Cerebellar cortex (tissue), 1 donor: ENCODE measurements at places on chromosomes 5 and 9.

DNA sequence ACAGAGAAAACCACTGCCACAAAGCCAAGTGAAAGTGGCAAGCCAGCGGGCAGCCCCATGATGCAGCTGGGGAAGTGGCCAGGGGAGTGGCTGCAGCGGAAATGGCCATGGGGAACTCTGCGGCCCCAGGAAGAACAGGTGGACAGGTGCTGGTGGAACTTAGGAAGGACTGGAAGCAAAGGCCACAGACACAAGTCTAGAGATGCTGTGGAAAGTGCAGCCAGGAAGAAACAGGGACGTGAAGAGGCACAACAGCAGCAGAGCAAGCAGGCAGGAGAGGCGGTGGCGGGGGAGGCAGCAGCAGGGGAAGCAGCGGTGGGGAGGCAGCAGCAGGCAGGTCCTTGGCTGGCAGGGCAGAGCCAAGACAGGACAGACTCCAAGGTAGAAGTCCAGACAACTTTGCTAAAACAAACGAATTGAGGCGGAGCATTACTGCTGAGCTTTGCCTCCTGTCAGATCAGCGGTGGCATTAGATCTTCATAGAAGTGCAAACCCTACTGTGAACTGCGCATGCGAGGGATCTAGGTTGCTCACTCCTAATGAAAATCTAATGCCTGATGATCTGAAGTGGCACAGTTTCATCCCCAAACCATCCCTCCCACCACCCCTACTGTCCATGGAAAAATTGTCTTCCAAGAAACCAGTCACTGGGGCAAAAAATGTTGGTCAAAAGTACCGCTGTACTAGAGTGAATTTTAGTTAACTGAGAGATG is 11.8 kb downstream of the SURF6 start:
- no peak for DNase-seq

DNA sequence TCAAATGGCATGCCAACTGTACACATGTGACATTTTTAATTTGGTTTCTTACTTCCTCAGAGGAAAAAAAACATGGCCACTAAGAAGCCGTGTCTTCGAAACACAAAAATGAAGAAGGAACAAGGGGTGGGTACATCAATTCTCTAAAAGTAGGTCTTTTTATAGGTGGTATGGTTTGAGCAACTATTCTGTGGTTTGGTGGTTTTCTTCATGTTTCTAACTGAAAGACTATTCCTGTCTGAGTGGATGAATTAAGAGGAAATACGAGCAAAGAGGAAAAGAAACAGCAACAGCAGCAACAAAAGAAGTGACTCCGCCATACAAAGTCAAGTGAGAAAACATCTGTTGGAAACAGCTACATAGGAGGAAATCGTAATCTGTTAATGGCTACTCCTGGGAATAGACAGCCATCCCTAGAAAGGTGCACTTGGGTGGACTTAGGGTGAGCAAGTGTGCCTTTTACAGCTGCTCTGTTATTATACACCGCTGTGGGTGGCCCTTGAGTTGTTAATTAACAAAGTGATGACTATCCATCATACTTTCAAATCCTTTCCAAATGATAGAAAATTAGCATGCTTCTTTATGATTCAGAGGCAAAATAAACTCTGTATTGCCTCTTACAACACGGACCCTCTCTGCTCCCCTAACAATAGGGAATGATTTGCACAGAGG is 575.8 kb downstream of the TLE1 start:
- DNase-seq = no peak

GRCh38 chr9:69745716-69746437 is 13.9 kb downstream of the PTAR1 start:
- DNase-seq = peak; percentile 16

DNA sequence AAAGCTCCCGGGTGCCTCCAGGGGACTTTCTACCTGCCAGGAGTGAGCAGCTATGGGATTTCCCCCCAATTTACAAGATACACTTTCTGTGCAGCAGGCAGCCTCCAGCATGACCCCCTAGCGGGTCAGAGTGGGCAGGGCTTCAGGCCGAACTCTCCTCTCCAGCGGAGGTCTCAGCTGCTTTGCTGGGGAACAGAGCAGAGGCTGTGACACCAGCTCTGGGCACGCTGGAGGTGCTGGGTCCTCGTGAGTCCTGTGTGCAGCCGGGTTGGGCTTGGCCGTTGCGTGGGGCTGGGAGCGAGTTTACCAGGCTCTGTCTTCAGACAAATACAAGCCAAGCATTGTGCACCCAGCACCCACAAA is 2.9 kb downstream of the NRARP start:
- no peak for DNase-seq

DNA sequence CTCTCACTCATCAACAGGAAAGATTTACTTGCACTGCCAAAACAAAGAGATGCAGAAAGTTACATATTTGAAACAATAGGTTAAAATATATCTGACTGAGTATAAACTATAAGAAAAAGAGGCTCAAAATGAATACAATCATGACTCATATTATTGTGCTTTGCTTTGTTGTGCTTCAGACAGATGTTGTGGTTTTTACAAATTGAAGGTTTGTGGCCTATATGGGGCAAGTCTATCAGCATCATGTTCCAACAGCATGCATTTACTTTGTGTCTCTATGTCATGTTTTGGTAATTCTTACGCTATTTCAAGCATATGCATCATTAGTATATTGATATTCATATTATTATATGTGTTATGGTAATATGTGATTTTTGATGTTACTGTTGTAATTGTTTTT is 330.0 kb downstream of the PRR16 start:
- no peak for DNase-seq

DNA sequence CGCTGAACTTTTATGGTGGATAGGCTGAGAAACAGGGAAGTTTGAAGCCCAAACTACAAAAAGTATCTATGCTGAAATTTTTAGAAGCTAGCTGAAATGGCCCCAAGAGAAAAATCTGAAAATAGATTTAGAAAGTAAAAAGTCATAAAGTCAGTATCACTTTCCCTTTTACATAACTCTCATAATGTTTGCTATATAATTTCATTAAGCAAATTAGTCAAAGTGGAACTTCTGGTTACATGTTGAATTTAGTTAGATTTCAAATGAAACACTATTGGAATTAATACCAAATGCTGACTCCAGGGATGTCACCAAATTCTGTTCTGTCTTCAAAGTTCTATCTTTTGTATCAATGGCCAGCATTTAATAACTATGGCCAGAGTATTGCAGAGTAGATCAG is 126.9 kb downstream of the TTC39B start:
- DNase-seq = no peak

DNA sequence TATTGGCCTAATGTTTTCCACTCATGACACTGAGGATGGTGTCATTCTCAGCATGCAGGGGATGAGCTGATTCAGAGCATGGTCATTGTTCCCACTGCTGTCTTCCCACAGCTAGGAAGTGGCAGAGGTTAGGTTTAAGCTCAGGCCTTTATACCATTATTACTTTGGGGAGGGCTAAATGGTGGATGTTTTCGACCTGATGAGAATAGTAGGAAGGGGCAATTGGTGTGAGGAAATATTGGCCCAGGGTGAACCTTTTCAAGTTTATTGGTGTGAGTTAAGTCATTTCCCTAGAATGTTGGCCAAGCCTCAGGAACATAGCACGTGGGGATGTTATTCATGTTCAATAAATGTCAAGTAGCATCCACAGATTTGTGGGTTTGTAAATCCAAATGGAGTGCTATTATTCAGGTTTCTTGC is 59.6 kb downstream of the ARHGAP26 start:
- no peak for DNase-seq

- no peak for DNase-seq
These were observed 110.3 kb downstream of the ARRDC3 start for GRCh38 chr5:91272858-91273257.

GRCh38 chr9:116219686-116220085 is 66.1 kb downstream of the PAPPA start:
- no peak for DNase-seq

- no peak for DNase-seq
These were observed 1.0 kb downstream of the ANXA2R start for GRCh38 chr5:43039152-43039470.

DNA sequence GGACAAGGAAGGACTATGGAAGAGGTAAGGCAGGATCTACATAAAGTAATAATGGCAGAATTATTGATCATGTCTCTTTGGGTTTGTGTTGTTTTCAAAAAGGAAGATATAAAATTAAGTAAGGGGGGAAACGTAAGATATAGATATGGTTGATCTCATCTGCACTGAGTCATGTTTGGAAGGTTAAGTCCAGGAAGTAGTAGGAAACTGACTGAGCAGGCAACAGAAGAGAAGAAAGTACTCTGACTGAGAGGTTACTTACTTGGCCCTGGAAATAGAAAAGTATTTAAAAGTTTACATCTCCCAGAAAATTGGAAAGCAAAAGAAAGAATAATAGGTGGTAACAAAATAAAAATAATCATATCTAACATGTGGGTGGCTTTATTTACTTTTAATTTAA is 405.3 kb upstream of the RGMB start:
- DNase-seq = no peak

DNA sequence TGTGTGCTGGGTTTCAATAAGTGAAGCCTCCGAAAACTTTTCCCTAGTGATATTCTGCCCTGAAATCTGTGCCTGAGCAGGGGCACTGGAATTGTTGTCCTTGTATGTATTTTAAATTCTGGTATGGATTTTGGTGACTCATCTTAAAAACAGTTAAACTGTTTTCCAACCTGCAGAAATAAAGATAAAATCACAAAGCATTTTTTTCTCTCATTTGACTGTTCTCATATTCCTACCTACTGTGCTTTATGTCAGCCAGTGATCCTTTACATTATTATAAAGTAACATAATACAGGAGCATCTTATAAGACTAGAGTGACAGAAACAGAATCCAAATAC is 10.9 kb upstream of the TAF11L2 start:
- DNase-seq = no peak

DNA sequence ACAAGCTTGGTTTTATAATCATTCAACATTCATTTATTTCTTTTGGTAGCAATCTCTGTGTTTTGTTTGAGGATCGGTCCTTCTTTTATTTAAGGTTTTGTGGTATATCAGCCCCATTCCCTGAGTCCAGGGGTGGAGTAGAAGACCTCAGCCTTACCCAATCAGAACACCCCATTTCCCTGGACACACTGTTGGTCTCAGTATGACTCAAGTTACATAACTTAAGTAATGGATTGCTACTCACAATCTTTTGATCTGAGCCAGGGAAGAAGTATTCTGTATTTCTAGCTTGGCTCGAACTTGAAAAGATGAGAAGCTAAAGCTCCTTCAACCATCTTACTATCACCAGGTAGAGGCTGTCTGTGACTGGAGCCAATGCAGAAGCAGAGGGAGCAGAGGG is 175.2 kb upstream of the HAPLN1 start:
- no peak for DNase-seq

DNA sequence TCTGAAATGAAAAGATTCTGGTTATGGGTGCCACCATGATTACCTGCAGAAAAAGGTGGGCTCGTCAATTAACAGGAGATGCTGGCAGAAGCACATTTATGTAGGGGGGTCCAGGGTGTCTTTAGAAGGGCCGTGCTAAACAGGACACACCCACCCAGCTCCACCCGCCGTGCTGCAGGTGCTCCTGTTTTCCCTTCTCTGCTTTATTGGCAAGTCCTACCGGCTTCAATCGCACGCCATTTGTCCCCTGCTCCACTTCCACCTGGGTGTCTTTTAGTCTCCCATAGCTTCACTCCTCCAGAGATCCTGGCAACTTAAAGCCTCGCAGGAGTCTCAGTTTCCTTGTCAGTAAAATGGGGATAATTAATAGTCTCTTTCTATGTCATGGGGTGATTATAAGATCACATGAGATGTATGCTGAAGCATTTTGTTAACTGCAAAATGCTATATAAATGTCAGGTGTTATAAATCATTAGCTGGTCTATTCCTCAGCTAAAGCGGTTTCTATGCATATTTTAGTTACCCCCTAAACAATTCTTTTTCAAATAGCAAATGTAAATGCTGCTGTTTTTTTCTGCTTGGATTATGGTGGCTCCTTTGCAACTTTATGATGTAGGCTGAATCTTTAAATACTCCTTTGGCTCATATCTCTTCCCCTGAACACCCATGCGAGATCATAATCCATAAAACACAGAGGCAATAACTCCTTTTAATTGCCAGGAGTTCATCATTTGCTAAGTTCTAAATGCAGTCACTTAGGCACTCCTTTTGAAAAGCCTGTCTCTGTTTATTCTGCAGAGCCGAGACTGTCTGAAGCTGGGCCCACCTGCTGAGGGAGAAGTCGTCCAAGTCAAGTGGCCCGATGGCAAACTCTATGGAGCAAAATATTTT is 406.9 kb downstream of the KDM4C start:
- no peak for DNase-seq

- no peak for DNase-seq
These were observed 143.6 kb upstream of the GDNF start for GRCh38 chr5:37983463-37983862.

DNA sequence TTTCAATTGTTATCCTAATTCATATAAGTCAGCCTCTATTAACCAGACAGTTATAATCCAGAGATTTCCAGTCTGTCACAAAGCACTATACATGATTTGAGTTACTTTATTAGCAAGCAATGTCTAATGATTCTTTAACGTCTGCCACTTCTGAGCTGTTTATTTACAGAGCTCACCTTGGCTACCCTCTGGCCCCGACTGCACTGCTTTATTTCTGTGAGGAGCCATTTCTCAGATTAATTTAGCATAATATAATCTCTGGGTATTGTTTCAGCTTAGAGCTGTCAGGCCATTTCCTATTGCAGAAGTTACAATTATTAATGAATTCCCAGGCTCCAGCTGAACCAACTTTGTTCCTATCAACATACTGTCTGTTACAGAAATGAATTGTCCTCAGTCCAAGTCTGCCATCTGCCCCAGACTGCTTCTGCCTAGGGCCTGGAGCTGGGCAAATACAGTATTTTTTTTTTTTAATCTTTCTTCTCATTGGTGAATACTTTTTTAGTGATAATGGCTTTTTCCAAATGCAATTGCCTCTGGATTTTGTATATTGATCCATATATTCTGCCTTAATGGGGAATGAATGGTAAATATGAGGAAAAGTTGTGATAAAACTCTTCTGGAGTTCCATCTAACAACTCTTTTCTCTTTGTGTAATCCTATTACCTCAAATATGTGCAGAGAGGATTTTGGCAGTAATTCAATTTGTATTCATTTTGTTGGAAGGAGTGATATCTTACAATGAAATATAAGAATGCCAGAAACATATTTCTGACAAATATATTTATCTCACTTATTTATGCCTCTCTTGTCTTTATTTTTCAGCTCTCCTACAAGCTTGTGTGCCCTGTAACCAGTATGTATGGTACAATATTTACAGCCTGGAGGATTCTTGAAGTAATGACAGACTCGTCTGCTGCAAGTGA is 104.7 kb downstream of the FOCAD start:
- peak; percentile 84 for DNase-seq
